Mesenteric fat pad (tissue), 1 donor: ENCODE measurements at places on chromosomes 3 and 15.

GRCh38 chr3:30934208-30934550, 39.7 kb upstream of the GADL1 start:
- no peak for DNase-seq

- DNase-seq, result no peak
These were observed 12.5 kb downstream of the RASA2 start for GRCh38 chr3:141499284-141499683.

GRCh38 chr15:88704791-88705768, 66.3 kb downstream of the ISG20 start:
- no peak for DNase-seq

DNA sequence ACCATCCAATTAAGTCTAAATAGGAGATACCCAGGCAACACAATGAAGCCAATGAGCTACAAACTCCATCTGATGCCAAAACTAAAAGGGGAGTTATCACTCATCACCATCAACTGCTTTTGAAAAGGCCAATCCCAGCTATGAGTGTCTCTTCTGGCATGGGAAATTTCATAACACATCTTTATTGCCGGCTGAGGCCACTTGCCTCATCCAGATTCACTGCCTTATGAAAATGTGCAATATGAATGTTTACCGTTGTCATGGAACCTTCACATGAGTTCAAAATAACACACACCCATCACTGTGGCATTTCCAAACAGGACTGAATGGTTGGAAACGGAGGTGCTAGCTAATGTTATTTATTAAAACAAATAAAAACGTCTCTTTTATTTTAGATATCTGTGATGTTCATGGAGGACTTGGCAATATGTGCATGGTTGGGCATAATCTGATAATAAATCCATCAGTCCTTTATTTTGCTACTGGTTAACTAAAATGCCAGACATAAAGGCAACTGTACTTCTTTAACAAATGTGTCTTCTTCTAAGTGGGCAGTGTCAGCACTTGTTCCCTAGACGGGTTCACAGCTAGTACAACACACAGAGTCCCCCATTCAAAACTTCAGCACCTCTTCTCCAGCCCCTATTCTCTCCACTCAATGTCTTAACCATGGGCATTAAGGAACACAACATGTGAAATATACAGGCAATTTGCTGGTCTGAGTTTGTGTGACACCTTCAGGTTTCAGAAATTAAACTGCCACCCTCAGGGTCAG, 143.9 kb downstream of the MAGI1 start:
- DNase-seq, result no peak

GRCh38 chr15:50145451-50145872, 26.4 kb upstream of the ATP8B4 start:
- no peak for DNase-seq

DNA sequence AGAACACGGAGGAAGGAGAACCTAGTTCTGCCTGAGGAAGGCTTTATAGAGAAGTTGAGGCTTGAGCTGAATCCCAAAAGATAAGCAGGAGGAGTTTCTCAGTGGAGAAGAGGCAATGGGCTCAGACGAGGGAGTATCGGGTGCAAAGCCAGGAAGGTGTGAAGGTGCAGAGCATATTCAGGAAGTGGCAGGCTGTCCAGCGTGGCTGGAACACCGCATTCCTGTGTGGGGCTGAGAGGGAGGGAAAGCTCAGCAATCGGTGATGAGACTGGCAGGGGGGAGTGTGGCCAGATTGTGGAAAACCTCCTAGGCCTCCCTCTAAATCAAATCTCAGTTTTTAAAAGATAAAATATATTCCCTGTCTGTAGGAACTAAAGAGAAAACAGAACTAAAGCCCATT, 63.0 kb downstream of the ARHGAP31 start:
- DNase-seq, result no peak

DNA sequence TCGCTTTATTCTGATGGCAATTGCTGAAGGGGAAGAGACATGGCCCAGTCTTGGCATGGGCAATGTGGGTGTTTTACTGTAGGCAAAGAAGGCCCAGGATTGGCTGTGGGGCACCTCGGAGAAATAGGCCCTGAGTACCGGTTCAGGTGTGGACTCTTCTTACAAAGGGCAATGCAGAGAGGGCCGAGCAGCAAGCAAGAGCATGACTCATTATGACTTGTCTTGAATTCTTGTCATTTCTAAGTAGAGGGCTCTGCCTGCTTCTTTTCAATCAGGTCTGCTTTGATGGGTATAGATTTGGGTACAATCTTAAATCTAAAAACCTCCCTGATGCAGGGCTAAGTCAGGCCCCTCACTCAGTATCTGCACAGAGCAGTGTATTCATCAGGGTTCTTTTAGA, 14.8 kb upstream of the BUB1B start:
- DNase-seq, result no peak

DNA sequence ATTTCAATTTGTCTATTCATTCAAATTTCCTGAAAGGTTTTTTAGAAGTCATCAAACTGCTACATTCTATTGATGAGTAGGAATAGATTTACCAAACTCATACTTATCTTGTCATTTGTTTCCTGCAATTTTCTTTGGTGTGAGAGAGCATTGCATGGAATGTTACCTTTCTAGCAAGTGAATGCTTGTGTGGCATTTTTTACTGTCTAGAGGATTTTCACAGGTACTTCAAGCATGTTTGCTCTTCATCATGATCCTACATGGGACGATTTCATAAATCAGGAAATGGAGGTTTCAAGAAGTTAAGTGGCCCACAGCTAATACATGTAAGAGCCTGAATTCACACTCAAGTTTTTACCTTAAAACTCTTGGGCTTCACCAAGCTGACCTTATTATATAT, 26.1 kb downstream of the TGFBR2 start:
- no peak for DNase-seq

DNA sequence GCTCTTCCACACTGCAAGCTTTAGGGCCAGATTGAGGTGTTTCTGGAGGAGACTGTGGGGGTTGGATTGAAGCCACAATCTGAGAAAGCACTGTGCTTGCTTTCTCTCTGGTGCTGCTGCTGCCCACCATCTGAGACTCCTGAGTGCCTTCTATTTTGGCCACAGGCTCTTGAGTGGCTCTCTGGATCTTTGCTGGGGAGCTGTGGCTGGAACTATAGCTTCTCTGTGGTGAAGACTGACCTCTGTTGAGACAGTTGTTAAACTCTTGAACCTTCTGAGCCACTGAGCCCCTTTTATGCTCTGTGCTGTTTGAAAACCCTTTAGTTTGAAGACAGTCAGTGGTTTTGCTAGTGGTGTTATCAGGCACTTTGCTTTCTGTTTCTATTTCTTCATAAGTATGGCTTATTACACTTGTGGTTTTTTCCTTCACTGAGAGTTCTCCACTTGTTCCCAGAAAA, 108.7 kb upstream of the TSPAN3 start:
- DNase-seq, result no peak

GRCh38 chr15:52537459-52537858, 8.8 kb upstream of the MYO5A start:
- DNase-seq, result no peak

DNA sequence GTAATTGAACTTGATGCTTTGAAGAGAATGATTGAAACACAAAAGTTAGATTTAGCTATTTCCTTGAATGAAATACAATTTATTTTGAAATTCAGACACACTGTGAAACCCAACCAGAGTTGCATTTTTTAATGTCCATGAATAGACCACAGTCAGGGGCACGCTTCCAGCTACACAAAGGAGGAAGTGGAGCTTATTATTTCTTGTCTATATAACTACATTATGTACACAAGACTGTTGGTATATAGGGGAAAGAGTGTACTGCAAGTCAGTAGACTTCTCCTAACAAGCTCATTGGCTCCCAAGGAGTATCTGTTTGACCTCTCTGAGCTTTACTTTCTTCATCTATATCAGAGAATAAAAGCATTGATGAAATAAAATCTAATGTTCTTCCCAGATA, 326.2 kb downstream of the RYR3 start:
- no peak for DNase-seq

DNA sequence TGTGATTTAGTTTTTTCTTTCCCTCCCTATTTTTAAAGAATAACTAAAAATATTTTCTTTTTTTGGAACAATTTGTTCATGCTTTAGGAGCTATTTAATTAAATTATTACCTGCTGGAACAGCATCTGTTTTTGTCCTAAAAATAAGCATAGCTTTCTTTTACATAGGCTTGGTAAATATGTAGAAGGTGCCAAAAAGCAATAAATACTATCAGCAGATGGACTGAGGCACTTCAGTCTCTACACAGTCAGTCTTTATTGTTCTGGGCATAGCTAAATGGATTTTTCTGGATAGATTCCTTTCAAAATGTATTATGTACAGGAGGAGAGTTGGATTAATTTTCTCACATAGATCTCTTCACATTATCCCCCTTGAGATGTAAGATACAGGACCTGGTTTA, 223.5 kb downstream of the NAALADL2 start:
- DNase-seq, result no peak

- no peak for DNase-seq
These were observed 18.6 kb upstream of the TICRR start for GRCh38 chr15:89556413-89557262.

DNA sequence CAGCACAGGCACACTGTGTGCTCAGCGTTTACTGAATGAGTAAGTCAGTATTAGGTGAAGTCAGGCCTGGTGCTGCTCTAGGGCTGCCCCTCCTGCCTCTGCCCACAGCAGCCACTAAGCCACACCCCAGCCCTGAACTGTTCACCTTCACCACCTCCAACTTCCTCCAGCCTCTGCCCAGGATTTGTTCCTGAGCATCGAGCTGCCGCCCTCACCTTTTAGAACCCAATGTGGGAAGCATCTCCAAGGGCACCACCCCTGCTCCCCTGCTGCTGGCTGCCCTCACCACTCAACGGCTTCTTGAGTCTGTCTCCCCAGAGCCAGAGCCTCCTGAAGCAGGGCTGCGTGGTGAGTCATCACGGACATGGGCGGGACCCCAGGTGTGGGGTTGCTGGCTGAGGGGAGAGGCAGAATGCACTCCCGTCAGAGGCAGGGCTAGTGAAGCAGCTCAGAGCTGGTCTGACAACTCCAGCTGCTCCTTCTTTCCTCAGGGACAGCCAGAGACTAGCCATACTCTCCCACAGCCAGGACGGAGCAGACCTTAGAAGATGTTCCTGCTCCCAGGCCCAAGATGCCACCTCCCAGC, 5.8 kb downstream of the HYAL2 start:
- no peak for DNase-seq
